ENCODE measurements at places on chromosomes 12 and 14.

DNA sequence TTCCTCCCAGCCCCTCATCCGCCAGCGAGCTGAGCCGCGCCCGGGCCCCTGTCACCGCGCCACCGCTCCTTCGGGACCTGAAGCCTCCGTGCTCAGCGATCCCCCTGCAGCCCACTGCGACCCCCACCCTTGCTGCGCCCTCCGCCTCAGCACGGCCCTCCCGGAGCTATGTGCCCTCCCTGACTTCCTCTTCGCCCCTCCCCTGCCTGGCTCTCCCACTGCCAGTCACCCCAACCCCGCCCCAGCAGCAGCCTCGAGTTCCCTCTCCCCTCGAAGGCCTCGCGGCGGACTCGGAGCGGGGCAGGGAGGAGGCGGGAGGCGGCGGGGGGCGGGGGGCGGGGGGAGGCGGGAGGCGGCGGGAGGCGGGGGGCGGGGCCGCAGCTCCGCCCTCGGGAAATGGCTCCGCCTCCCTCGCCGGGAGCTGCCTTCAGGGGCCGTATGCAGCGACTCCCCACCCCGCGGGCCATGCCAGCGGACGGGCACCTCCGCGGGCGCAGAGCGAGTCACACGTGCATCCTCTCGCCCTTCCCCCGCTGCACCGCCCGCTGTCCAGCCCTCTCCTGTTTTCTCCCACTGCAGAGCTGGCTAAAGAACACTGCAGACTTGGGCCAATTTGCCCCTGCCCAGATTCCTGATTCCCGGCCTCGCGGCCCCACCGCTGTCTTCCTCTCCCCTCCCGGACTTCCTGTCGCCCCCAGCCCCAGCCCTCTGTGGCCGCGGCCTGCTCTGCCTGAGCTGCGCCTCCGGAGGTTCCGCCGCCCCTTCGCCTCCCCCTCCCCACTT, 29.1 kb upstream of the ADIPOR2 start:
- peak; percentile 87 for DNase-seq

- DNase-seq, result no peak
These were observed 8.0 kb upstream of the SERPINA12 start for GRCh38 chr14:94517248-94517640.

DNA sequence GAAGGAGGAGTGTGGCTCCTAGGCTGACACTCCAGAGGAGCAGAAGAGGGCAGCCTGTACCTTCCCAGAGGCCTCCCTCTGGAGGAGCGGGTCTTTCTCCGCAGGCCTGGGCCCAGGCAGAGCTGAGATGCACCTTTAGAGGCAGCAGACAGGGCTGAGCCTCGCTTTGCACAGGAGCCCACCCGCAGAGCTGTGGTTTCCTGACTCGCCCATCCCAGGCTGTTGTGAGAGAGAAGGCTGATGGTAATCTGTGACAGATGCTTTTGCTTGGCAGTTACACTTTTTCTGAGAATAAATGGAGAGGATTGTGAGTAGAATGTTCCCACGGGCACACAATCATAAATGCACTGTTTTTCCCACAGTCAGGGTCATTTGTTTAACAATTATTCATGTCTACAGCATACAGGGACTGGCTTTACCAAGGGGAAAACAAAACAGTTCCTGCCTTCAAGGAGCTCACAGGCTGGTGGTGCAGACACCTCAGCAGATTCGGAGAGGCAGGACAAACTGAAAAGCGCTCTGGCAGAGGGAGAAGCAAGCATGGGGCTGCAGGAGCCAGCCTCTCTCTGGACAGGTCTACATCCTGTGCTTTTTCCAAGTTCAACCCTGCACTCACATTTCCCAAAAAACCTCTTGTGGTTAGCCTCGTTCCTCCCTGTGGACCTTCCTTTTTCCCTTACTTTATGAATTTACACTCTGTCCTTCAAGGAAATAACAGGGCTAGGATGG, 13.9 kb downstream of the EVL start:
- no peak for DNase-seq

GRCh38 chr12:29756741-29757390, 26.9 kb downstream of the TMTC1 start:
- DNase-seq, result no peak

DNA sequence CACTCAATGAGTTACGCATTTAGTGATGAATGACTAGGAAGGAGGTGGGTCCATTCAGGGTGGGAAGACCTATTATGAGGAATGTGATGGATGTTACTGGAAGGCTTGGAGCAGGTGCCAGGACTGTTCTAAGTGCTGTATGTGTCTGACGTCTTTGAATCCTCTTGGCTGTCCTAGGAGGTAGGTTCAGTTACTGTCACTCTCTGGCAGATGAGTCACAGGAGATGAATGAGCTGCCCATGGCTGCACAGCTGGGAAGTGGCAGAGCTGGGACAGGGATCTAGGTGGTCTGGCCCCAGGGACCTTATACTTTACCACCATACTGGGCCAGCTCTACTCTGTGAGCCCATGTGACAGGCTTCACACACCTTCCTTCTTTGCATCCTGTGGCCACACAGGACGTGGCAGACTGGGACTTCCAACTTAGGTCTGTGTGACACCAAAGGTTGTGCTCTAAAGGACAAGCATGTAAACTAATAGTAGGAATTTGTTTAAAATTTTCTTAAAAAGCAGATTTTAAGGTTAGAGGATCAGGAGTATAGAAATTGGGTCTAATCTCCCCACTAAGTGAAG, 24.0 kb downstream of the TCTN1 start:
- DNase-seq, result no peak

- DNase-seq, result no peak
These were observed 823 bp upstream of the RAB5B start for GRCh38 chr12:55972911-55973598.

DNA sequence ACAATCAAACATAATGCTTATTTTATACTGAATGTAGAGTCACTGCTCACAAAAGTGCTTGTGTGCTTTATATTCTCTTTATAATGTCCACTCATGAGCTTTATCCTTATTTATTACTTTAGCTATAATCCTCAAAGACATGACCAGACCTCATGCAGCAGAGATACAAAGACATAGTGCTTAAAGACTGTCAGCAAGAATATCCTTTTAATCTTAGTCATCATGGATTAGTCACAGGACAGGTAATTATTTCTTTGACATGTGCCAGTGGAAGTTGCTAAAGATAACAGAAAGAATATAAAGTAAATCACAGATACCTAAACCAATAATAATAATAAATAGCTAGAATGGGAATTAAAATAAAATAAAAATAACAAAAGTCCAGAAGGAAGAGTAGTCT, 707.5 kb downstream of the BCL11B start:
- no peak for DNase-seq

GRCh38 chr14:86574778-86575129, 1044.8 kb downstream of the FLRT2 start:
- peak; percentile 5 for DNase-seq

- no peak for DNase-seq
These were observed 35.6 kb upstream of the ITPR2 start for GRCh38 chr12:26868447-26869103.

- DNase-seq, result no peak
These were observed 212.0 kb downstream of the CACNA1C start for GRCh38 chr12:2264651-2265232.

GRCh38 chr12:92563819-92564218, 139.0 kb upstream of the PLEKHG7 start:
- DNase-seq, result no peak

DNA sequence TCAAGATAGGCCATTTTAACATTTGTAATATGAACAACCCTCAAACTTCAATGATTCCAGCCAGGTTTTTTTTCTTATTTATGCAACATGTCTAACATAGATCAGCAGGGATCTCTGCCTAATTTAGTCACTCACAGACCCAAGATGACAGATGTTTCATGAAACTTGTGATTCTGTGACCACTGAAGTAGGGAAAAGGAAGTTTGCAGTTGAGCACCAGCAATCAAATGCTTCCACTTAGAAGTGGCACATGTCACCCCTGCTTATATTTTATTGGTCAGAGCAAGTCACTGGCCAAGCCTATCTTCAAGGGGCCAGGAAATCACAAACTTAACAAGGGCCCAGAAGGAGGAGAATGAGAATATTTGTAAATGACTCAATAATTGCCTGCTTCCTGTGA, 150.6 kb downstream of the BCAT1 start:
- no peak for DNase-seq

- no peak for DNase-seq
These were observed 24.0 kb downstream of the SYT1 start for GRCh38 chr12:78888568-78888967.

- DNase-seq, result no peak
These were observed 40.7 kb upstream of the FUT8 start for GRCh38 chr14:65371784-65372183.

GRCh38 chr14:104157016-104157928, 18.9 kb downstream of the KIF26A start:
- DNase-seq, result no peak

DNA sequence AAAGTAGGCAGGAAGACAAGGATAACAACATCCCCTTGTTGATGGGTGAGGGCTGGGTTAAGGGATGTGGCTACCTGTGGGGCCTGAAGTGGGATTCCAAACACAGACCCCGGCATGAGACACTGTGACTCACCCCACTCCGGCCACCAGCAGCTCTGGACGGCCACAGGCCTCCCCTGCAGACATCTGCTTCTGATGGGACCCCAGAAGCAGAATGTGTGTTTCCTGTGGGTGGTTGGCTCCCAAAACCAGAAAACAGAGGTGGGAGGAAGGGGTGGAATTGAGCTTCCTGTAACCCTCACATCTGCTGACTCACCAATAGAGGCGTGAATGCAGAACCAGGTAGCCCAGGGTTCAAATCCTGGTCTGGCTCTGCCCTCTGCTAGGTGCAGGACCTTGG, 216.6 kb upstream of the PWP1 start:
- DNase-seq, result no peak

DNA sequence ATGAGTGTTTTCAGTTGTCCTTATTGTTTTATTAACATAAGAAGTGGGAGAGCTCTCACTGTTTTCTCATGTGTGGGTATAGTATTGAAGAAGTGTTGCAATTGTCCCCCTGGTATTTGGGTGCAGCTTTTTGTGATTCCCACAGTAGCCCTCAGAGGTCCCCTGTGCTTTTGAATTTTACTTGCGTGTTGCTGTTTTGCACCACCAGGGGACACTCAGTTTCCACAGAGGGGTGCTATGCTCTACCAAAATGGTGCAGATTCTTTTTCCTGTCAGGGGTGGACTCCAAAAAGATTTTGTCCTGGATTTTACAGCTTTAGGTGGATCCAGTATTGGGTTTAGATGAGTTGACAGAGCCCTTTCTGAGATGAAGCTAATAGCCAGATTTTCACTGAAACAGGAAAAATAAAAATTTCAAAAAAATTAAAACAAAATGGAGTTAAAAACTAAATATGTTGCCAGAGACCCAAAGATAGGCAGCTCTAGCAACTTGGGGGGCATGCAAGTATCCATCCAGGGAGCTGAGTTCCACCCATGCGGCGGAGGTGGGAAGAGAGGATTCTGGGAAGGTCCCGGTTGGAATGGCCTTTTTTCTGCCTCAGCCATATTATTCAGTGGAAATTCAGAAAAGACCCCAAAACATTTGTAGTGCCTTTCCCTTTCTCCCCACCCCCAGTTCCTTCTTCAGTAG, 50.2 kb downstream of the TTLL5 start:
- DNase-seq, result no peak

GRCh38 chr12:19457561-19457960, 18.3 kb downstream of the AEBP2 start:
- no peak for DNase-seq

DNA sequence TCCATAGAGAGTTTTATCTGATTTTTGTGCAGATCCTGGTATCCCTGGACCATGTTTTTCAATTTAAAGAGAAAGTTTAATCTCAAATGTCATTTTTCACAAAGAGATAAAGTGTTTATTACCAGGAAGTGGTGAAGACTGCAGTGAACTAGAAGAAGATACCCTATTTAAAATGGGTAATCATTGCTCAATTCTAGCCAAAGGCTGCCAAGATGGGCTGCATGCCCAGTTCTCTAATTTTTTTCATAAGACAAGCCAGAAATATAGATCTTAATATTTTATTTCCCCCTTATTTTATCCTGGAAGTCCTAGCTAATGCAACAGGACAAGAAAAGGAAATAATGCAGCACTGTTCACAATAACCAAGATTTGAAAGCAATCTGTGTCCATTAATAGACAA, 343.5 kb downstream of the PCNX1 start:
- no peak for DNase-seq

DNA sequence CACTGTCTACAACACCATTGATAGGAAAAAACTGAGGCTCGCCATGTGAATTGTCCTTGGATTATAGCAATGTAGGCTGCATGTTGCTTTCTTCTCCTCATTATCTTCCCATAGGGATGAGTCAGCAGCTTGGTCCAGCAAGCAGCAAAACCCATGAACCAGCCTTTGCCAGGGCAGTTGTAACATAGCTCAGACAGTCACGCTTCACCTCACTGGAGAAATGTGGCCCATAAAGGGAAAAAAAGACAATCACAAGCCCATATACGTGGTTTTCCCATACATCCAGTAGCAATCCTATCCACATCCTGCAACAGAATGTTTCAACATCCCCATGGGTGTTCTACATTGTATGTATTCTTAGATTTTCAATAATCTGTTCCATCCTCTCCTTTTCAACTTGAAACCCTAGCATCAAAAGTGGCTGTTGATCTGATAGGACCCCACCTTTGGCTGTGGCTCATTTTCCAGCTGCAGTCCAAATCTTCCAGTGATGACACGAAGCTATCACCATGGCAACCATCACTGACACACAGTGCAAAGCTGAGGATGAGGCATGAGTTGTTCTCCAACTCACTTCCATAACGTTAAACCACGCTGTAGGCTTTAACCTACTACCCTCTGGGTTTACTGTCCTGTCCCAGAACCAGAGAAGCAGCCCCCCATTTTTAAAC, 34.0 kb downstream of the GRIN2B start:
- no peak for DNase-seq

Data from kidney (tissue), 22 donors.